ENCODE measurements at places on chromosomes 3 and 15.
A peak's percentile ranks its signal among the peaks of the same experiment; 100 is the strongest.

DNA sequence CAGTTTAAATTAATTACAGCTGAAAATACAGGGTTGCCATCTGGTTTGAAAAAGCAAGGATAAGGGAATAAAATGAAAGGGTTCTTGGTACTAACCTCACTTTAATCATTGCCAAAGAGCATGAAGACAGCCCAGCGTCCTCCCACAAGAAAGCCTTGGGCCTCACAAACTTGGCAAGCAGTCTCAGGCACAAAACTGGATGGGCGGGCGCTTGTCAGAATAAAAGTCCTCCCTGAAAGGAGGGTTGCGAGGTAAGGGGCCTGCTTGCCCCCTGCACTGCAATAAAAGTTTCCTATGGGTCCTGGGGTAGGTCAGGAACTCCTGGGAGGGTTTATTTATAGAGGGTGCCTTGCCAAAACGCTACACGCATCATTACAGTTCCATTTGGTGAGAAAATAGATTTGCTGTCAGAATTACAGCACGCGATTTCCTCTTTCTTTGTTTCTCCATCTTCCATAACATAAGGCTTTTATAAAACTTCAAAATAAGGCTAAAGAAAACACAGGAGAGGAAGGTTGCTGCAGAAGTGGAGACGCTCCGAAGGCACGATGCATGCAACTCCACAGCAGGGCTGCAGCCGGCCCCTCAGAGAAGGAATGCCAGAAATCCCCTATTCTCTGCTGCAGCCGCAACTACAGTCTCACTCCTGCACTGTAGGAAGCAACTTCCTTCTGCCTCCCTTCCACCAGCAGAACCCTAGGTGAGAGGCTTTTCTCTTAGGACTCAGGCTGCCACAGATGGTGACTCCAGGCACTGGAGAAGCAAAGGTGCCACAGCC lies 61.3 kb downstream of the VGLL4 start:
- no peak for DNase-seq

GRCh38 chr3:111069974-111070771 lies 1.4 kb upstream of the NECTIN3 start:
- DNase-seq: no peak

DNA sequence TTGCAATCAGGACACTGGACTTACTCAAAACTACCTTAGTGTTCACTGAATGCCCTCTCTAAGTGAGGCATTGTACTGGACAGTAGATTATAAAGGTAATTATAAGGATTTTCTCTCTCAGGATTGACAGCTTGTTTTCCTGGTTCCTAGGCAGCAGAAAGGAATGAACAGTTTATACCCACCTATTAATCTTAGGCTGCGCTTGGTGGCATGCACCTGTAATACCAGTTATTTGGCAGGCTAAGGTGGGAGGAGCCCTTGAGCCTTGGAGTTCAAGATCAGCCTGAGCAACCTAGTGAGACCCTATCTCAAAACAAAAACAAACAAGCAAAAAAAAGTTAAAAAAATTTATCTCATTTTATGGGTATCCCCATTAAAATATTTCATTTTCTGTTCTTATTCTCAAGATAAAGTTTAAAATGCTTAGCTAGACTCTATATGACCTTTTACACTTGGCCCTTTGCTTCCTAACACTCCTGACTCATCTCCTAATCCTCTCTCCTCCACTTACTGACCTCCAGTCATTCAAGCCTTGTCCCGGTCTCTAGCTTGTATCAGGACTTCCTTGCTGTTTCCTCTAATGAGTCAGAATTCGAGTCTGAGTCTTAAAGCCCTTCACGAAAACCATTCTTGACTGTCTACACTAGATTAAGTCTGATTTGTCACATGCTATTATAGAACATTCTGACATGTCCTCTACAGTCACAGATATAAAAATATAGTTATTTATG lies 348.6 kb downstream of the NLGN1 start:
- DNase-seq: no peak

DNA sequence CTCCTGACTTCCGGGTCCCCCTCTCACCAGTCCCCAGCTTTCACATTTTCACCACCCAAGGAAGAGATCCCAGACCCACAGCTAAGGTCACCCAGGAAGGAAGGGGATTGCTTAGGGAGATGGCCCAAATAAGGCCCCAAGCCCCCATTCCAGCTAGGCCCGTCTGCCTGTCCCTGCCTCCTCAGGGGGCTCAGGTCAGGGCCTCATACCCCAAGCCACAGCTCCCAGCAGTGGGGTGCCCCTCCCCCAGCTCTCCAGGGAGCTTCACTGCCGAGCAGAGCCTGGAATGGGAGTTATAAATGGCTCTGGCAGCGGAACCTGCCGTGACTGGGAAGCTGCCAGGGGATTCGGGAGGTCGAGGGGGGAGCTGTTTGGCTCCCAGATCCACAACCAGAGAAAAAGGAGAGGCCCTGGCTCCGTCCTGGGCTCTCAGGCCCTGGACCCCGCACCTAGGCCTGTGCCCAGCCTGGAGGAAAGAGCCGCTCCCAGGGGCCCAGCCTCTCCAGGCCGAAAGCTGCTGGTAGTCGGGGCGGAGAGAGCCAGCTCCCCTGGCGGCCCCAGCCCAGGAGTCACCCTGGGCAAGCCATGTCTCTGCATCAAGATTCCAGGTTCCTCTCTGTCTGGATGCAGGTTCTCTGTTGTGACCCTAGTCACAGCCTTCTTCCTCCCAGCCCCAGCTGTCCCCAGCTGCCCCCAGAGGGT lies 550 bp downstream of the CCDC9B start:
- no peak for DNase-seq

GRCh38 chr15:67303490-67304363 lies 49.1 kb downstream of the IQCH start:
- DNase-seq: no peak

GRCh38 chr15:75578173-75578947 lies 755 bp downstream of the PTPN9 start:
- DNase-seq: peak; percentile 24

GRCh38 chr3:197367081-197367780 lies 68.8 kb upstream of the DLG1 start:
- DNase-seq: no peak

GRCh38 chr3:194688200-194688740 lies 2.6 kb downstream of the FAM43A start:
- no peak for DNase-seq

- DNase-seq: no peak
Measured at GRCh38 chr15:49415638-49416037, 7.4 kb upstream of the FGF7 start.

DNA sequence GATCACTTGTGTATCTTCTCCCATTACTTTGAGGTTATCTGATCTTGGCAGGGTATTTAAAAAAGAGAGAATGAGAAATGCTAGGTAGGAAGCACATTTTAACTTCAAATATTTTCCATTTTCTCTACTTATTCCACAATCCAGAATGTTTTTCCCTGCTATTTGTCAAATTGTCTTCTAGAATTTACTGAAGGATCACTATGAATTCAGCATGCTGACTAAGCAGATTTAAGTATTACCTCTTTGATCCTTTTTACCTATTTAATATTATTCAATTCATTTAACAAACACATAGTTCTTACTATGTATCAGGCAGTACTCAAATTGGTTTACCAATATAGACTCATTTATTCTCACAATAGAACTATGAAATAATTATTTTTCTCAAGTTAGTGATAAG lies 463.4 kb upstream of the ARL6 start:
- DNase-seq: no peak

- no peak for DNase-seq
Measured at GRCh38 chr15:80289528-80290495, 37.8 kb upstream of the CTXND1 start.

DNA sequence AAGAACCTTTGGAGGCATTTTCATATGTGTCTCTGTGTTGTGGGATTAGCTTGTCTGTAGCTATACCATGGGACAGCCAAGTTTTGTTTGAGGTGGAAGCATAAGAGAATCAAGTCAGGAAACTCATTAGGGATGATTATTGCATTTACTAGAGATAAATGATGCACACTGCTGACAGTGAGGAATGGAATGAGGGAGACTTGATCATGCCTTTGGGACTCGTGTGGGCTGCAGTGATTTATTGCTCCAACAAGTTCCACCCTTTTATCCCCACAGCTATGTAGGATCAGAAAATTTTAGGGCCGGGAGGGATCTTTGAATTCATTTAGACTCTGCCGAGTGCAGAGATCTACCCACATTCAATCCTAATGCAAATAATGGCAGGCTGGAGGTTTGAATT lies 16.3 kb downstream of the ZNF385D start:
- DNase-seq: no peak

GRCh38 chr15:67806536-67806935 lies 18.8 kb upstream of the SKOR1 start:
- no peak for DNase-seq

DNA sequence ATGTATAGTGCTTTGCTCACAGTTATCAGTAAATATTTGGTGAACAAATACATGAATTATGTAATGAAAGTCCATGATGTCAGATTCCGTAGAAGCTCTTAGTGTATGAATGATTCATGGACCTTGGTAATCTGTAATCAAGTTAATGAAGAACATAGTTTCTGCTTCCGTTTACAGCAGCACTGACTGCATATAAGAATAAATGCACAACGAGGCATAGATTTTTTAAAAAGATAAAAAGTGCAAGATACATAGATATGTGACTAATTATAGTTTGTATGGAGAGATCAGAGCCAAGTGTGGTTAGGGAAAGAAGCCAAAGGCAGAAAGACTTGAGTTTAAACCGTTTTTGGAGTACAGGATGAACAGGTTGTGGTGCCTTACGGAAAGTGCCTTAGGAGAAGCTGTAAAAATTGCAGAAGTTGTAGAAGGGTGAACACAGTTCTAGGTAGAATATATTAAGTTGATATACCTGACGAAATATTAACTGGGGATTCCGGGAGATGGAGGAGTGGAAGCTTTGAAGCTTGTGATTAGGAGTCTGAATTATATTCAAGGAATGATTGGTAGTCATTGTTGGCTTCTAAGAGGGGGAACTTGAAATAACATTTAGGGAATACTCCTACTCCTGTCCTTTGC lies 293.1 kb downstream of the NLGN1 start:
- DNase-seq: no peak

- no peak for DNase-seq
Measured at GRCh38 chr15:50218691-50219090, 36.7 kb downstream of the SLC27A2 start.

GRCh38 chr3:96734273-96735009 lies 80.0 kb upstream of the EPHA6 start:
- DNase-seq: no peak

DNA sequence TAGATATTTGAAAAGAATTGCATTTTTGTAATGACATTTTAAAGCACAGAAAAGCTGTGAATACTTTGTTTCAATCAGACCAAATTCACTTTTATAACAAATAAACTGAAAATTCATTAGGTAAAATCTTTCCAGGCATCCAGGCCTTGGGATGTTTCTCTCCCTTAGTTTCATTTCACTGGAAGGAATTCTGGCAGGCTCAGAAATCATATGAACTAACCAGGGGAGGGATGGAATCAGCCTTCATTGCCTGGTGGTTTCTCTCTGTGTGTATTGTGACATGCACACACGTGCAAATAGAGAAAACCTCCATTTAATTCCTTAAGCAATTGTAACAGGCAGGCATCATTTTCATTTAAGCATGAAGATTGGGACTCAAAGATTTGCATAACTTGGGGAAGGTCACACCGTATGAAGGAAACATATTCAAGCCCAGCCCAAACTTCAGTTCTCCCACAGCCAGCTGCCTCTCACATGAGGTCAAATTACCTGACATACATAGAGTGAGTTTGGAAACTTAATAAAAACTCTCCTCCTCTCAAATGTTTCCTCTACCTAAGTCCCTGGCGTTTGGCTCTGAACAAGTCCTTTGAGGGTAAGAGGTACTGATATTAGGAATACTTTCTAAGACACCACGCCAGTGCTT lies 376.1 kb upstream of the MCTP2 start:
- DNase-seq: no peak
